Temporal lobe (tissue), 4 donors: ENCODE measurements at places on chromosomes 2 and 18. TPM values are rescaled to one million over a fixed set of nuclear protein-coding genes. Genes with fewer than 3 reads are reported as not detected.

APCDD1 gene
- 9.8 TPM for total RNA-seq

GALNT13 gene
- 22.1 TPM for total RNA-seq

KRTCAP3 gene
- 0.25 TPM for total RNA-seq

ASPRV1 gene
- total RNA-seq = 1.7 TPM
